Activated T-helper 1 cell treated with anti-CD3 and anti-CD28 coated beads, Interleukin-2, amount 50 U/mL, for 16 hours (primary cell): ENCODE measurements at places on chromosomes 5 and 9.
A peak's percentile ranks its signal among the peaks of the same experiment; 100 is the strongest.

DNA sequence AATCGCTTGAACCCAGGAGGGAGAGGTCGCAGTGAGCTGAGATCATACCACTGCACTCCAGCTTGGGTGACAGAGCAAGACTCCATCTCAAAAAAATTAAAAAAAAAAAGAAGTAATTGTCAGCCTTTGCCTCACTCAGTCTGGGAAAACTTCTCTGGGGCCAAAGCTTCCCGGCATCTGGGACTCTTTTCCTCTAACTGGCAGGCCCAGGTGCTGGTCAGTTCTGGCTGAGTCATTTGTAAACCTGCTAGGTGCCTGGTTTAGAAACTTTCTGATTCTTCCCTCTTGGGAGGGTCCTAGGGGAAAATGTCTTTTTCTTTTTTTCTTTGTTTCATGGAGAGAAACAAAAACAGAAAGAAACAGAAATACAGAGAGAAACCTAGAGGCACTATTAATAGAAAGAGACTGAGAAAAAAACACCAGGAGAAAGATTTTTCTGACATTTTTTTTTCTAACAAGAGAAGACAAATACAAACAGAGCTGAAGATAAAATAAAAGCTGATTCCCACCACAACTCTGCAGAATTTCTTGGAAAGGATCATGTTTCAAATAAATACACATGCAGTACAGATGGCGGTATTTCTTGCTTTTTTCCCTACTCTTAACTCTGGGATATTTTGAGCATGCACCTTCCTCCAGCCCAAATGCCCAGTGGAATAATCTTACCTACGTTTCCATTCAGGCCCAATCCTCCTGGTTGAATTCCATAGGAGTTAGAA lies 22.1 kb upstream of the UBAP2 start:
- no peak for DNase-seq

DNA sequence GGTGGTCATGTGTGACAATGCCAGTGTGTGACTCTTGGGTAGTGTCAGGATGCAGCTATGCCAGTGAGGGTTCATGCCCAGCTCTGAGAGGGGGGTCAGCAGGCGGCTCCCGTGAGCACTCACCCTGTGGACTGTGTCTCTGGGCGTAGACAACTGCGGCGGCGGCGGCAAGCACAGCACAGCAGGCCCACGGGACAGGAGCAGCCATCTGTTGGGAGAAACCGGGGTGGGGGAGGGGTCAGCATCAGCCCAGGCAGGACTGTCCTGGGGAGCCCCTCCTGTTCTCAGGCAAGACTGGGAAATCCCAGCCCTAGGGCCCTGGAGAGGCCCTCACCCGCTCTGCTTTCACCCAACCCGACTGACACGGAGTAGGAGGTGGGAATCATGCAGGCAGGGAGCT lies 20.8 kb downstream of the CNTFR start:
- no peak for DNase-seq

- no peak for DNase-seq
Measured at GRCh38 chr5:28249771-28250415, 1211.5 kb upstream of the CDH9 start.

DNA sequence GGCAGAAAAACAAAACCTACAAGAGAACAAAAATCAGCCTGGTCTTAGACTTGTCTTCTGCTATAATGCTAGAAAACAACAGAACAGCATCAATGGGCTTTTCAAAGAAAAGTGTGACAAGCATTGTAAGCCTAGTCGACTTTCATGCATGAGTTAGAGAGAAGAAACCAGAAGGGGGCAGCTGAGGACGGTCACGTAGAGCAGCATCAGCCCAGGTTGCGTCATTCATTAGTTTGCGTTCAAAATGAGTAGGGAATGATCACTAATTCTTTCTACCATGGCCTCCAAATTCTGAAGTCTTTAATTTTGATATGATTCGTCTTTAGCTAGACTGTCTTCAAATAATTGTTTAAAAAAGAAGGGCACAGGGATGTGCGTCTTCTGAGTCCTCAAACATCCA lies 4.7 kb upstream of the ISCA1 start:
- no peak for DNase-seq

GRCh38 chr5:54002779-54003178 lies 307.6 kb downstream of the ARL15 start:
- no peak for DNase-seq

GRCh38 chr5:58087123-58087522 lies 372.8 kb downstream of the PLK2 start:
- DNase-seq, result no peak

DNA sequence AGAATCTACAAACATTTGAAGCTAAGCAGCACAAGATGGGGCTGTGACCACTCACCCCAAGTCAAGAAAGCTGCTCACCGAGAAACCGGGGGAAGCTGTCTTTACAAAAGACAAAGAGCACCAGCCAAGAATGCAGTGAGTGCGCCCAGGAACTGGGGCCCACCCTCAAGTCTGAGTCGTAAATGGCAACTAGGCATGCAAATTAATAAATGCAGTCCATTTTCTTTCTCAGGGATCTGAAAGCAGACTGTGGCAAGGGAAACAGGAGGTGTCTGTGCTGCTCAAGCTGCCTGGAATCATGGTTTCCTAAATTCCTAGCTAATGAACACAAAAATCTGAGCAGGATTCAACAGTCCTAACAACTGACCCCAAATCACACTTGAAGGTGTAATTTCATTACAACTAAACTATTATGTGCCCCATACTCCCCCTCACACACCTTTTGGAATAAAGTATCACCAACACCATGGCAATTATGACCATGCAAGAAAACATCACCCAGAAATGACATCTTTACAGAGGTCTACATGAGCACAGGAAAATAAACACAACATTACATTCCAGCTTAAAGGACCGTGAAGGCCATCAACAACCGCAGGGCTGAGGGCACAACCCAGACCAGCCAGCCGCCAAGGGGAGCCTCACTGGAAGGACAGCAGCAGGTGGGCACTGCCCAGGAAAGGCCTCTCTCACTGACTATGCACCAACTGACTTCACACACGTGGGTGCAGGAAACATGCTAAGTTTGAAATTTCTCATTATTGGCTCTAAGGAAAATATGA lies 17.6 kb downstream of the NSUN2 start:
- no peak for DNase-seq

- DNase-seq, result no peak
Measured at GRCh38 chr5:178123094-178123965, 7.5 kb upstream of the RMND5B start.

GRCh38 chr5:64384765-64385164 lies 121.0 kb upstream of the RGS7BP start:
- DNase-seq, result no peak

DNA sequence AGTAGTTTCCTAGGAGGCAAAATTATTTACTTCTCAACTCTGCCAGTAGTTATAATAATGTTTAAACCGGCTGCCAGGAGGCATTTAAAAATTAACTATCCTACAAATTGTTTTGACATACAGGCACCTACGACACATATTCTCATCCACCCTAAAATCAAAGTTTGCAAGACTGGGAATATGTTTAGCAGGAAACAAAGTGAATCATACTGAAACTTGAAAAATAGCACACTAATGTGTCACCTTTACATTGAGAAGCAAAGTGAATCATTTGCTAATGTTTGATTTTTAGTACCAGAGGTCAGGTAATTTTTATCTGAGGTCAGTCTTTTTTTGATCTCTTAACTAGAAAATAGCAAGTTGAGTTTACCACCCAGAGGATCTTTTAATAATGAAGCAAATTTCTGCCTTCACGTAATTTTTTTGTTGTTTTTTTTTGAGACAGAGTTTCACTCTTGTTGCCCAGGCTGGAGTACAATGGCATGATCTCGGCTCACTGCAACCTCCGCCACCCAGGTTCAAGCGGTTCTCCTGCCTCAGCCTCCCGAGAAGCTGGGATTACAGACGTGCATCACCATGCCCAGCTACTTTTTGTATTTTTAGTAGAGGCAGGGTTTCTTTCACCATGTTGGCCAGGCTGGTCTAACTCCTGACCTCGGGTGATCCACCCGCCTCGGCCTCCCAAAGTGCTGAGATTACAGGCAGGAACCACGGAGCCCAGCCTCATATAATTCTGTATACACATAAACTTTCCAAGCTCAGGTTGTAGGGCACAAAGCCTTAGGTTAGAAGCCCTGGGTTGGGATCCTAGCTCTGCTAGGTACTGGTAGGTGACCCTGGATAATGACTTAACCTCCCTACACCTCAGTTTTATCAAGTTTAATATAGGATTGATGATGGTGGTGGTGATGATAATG lies 124.3 kb downstream of the UGCG start:
- DNase-seq, result no peak

GRCh38 chr9:136557036-136557435 lies 11.2 kb upstream of the NOTCH1 start:
- no peak for DNase-seq

- DNase-seq, result no peak
Measured at GRCh38 chr9:82404881-82405280, 416.3 kb downstream of the SPATA31D1 start.

DNA sequence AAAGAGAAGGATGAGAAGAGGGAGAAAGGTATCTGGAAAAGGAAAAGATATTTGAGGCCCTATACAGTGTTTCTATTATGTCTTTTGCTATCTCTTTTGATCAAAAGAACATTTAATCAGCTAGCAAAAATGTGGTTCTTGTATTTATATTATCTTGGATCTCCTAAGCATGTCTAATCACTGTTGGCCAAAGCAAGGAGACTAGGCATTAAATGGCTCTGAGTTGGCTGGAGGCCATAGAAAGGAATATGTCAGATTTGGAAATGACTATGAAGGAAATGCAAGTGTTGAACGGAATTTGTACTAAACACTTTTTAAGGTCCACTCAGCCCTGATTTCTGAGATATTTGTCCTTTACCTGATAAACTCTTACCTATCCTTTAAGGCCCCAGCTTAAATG lies 22.4 kb upstream of the THG1L start:
- no peak for DNase-seq

GRCh38 chr5:176447591-176447977 lies 601 bp upstream of the FAF2 start:
- peak; percentile 15 for DNase-seq

DNA sequence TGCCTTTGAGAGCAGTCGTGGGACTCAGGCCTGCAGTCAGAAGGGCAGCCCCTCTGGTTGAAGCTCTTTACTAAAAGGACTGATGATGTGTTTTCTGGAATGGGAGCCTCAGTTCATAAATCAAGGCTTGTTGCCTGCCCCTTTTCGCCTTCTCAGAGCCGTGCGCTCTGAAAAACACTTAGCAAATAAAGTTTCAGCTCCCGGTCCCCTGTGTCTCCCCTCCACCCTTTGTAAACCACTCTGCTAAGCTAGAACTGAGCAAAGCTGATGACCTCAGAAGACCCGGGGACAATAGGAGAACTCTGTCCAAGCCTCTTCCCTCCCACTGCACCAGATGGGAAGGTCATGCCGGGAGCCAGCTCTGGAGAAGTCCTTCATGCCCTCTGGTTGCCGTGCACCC lies 39.3 kb upstream of the ADRA1B start:
- DNase-seq, result no peak

DNA sequence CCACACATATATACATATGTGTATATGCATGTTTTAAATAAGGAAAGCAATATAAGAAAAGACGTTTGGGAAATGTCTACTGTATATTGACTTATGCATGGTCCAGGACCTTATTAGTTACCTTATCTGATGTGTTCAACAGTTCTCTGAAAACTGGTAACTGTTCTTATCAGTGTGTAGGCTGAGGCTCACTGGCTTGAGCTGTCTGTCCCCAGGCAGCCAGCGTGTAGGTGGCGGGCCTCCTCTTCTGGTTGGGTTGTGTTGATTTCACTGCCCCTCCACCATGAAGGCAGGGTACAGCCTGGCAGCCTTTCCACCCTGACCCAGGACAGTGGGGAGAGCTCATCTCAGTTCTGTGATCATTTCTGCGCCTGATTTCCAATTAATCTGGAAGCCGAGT lies 38.7 kb upstream of the SEMA4D start:
- no peak for DNase-seq

DNA sequence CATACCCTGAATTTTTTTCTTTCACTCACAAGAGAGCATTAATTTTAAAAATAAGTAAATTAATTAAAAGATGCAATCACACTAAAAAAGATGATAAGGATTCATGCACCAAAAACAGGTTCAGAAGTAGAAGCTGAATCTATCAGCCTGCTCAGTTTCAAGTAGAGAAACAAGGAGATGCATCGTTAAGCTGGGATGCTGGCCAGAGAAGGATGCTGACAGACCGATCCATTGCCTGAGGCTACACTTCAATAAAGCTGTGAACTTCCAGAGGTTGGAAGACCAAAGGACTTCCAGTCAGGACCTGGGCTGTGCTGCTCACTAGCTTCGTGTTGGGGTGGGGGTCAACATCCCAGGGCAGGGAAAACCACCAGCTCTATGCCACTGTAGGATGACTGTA lies 457.7 kb downstream of the EFNA5 start:
- no peak for DNase-seq

DNA sequence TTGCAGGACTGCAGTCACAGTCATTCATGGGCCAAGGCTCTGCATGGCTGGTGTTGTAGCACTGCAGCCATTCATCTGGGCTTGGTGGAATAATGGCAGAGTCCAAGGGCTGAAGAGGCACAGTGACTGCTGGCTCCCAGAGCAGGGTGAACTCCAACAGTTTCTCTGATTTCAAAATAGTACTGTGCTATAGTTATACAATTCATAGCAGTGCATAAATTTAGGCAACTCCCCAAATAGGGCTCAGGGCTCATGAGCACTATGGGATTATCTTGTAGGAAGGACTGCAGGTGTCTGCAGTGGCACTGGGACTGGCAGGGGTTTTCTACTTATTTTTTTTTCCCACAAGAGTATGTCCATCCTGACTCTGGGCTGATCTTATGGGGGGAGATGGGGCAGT lies 642.5 kb upstream of the SGCD start:
- DNase-seq, result no peak

DNA sequence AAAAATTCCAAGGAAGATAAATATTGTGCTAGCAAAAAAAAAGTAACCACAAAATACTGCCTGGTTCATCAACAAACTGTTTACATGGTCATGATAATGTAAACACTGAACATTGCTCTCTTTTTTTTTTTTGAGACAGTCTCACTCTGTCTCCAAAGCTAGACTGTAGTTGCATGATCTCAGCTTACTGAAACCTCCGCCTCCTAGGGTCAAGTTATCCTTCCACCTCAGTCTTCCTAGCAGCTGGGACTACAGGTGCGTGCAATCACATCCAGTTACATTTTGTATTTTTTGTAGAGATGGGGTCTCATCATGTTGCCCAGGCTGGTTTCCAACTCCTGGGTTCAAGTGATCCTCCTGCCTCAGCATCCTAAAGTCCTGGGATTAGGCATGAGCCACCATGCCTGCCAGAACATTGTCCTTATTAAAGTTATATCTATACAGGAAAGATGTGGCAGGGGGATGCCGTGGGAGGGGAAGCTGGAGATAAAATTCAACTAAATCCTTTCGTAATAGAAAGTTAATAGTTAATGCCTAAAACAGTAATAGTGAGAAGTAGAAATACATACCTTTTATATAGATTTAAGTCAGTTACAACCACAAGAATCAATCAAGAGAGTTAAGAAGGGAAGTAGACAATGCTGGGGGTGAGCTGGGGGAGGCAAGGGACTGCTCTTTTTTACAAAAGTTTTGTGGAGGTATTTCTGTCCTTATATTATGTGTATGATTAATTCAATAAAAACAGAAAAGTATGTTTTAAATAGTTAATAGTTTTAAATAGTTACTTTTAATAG lies 52.3 kb downstream of the RGMB start:
- no peak for DNase-seq

GRCh38 chr9:20781092-20781491 lies 97.0 kb downstream of the FOCAD start:
- DNase-seq, result no peak

- no peak for DNase-seq
Measured at GRCh38 chr5:96691503-96692303, 29.5 kb downstream of the CAST start.

- no peak for DNase-seq
Measured at GRCh38 chr5:91906027-91906426, 522.9 kb upstream of the ARRDC3 start.
